T-helper 22 cell (primary cell): ENCODE measurements at places on chromosomes 6 and 20.

DNA sequence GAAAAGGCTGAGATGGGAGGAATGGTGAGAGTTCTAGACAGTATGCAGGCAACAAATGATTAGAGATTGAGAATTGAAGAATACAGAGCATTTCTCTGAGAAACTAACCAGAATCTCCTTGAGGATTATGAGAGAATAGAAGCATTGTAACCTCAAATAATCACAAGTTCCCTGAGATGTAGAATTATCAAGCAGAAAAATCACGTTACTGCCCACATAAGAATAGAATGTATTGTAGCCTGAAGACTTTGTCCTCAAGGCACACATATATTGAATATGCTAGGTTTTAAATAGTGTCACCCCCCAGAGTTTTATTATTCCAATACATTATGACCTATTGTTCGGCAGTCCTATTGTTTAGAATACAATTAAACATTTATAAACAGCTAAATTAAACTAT lies 57.2 kb downstream of the CNKSR3 start:
- no peak for DNase-seq

DNA sequence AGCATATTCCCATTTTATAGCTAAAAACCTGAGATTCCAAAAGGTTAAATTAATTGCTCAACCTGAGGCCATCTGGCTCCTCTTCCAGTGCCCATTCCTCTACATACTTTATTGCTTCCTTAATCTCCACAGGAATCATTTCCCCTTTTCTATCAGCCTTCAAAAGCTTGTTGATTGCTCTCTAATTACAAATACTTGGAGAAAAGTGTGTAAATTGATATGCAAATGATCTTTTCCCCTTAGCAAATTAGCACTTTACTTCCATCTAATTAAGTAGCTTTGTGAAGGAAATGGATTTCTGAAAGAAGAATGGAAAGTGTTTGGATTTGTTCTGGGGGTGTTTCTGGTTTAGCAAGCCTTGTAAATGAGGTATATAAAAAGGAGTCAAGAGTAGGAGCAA lies 323.3 kb downstream of the GRIK2 start:
- no peak for DNase-seq

DNA sequence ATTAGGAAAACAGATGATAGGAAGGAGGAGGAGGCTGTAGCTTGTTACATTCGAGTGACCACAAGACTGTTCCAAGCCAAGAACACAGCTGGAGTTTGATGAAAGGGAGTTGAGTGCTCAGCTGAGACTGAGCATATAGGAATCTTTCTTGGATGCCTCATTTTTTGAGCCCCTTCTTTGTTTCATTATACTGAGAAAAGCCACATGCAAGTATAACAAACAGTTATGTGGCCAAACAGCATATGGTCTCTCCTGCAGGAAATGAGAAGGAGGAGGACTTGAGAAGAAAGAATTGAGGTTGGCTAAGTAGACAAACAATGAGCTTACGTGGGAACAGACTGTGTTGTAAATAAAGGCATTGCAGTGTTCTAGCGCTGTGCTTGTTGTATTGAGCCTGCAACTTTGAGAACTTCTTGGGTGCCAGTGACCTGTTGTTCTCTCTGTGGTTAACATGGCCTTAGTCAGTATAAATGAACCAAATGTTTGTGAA lies 78.3 kb downstream of the AKAP7 start:
- DNase-seq = no peak

- DNase-seq = no peak
Observed at GRCh38 chr6:110547266-110547964, 71.0 kb upstream of the SLC22A16 start.

DNA sequence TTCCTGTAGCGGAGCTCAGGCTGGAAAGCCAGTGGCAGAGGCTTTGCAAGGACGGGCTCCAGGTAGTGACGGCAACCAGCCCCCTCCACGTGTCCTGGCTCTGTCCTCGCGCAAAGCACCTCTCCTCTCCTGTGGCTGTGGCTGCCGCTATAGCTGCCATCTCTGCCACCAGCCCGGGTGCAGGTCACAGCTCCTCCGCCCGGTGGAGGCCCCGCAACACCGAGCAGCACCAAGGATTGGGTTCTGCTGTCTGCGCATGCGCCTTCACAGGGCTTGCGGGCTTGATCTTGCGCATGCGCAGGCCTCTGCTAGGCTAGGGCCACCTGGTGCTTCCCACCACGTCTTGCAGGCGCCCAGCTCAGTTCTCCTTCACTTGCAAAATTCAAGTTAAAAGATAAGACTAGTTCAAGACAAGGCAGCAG lies 625.4 kb downstream of the QKI start:
- peak; percentile 36 for DNase-seq
